ENCODE measurements at places on chromosomes 12 and 14.

- DNase-seq, result no peak
Observed at GRCh38 chr12:127074161-127074560, 1192.8 kb upstream of the TMEM132C start.

DNA sequence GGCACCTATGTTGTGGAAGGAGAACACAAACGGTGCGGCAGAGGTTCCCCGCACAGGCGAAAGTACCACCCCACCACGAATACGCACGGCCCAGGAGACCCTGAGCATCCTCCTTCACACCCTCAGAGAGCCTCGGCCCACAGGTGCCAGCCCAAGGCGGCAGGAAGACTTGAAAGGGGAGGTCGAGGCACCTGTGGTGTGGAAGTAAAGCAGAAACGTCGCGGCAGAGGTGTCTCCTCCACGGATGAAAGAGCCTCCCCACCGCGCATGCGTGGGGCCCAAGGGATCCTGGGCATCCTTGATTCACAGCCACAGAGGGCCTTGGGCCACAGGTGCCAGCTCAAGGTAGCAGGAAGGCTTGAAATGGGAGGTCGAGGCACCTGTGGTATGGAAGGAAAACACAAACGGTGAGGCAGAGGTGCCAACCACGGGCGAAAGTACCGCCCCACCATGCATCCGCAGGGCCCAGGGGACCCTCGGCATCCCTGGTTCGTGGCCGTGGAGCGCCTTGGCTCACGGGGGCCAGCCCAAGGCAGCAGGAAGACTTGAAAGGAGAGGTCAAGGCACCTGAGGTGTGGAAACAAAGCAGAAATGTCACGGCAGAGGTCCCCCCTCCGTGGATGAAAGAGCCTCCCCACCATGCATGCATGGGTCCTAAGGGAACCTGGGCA lies 380.1 kb downstream of the ALG10 start:
- DNase-seq, result no peak

GRCh38 chr12:94203796-94204195 lies 55.4 kb downstream of the PLXNC1 start:
- no peak for DNase-seq

- DNase-seq, result no peak
Observed at GRCh38 chr12:31118347-31119191, 44.9 kb downstream of the DDX11 start.

DNA sequence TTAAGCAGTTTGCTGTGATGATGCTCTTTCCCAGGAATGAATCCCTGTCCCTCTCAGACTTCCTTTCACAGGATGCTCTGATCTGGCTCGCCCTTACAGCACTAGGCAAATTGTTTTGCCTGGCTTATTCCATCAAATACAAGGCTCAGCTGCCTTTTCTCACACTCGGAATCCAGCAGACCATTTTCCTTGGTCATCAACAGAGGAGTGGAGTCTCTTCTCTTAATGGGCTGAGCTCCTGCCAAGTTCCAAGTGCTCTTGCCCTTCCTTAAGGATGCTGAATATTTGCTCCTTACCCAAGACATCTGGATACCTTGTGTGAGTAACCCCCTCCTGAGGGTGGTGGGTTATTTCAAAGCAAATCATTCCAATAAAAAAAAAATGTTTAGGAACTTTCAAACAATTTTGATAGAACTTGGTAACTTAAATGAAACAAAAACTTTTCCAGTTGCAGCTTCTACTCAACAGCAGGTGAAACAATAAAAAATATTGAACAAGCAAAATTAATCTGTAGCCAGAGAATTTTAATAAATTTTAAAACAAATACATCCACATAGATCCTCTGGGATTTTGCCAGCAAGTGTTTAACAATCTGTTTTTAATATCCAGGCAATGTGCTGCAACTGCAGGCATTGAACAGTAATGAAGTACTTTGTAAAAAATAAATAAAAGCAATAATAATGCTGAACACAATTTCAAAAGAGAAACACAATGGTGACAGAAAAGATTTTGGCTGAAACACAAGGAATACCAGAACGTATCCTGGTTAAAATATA lies 264.0 kb upstream of the FAR2 start:
- DNase-seq, result no peak

DNA sequence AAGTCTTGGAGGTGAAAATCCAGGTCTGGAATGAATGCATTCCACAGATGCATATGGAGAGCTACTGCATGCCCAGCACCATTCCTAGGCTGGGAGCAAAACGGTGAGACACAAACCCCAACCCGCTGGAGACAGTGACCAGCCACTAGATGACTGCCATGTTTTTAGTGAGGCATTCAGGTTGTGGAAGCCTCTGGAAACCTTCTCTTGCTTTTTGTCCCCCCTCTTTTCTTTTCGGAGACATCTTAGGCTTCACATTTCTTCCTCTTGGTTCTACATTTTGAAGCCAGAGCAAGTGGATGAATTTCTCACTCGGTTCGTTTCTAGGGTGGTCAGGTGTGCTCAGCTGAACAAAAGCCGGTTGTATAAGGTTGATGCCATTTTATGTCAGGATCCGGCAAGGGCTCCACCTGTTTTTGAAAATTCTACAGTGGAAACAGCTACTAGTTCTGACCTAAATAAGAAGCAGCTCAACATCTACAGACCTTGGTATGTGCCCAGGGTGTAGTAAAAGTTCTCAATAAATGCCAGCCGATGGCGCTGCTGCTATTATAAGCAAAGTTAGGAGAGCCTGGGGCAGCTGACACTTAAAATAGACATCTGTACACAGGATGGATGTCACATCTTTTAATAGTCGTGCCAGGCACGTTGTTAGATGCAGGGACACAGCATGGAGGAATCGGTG lies 1.8 kb upstream of the ZNF839 start:
- no peak for DNase-seq

DNA sequence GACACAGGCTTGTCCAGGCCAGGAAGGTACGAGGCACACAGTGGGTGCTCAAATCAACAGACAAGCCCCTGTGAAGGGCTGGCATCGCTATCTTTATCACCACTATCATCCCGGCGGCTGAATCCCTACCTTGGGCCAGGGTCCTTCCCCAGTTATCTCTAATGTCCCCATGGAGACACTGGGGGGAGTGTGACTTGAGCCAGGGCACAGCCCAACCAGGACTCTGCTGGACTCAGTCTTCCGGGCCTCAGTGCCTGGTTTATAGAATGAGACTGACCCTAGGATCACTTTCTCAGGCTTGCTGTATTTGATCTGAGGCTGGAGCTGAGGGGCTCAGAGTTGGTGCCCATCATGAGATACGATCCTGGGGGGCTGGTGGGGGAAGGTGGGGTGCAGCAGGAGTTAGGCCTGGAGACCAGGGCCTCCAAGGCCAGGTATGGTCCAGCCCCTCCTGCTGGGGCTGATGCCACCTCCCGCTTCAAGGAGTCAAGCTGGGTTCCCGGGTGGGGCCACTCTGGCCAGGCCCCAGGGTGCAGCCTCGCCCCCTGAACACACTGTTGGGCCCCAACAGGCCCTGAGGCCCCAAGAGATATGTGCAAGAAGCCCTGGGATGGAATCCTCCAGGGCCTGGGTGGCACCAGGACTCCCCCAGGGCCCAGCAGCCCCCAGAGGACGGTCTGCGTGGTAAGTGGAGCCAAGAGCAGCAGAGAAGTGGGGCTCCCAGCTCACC lies 11.8 kb downstream of the BEGAIN start:
- no peak for DNase-seq

GRCh38 chr12:82412246-82412645 lies 53.9 kb downstream of the METTL25 start:
- DNase-seq, result no peak

GRCh38 chr12:109430244-109430643 lies 46.9 kb downstream of the KCTD10 start:
- DNase-seq, result no peak

GRCh38 chr12:94676031-94676641 lies 25.8 kb upstream of the TMCC3 start:
- no peak for DNase-seq

DNA sequence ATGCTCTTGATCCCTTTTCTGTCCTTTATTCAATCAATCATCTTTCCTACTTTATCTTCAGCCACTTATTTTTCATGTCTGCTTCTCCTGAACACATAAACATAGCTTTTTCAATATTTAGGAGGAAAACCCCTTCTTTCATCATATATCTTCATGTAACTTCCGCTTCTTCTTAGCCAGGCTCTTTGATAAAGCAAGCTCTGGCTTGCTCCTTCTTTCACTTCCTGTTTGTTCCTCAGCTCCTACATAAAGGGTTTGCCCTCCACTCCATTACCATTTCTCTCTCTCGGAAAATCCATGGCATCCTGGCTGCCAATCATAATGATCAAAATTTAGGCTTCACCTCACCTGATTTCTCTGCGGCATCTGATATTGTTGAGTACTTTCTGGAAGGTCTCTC lies 33.7 kb upstream of the HELB start:
- no peak for DNase-seq

- DNase-seq, result no peak
Observed at GRCh38 chr12:38883629-38884134, 21.7 kb downstream of the CPNE8 start.

- no peak for DNase-seq
Observed at GRCh38 chr12:56521209-56521589, 421 bp upstream of the RBMS2 start.

DNA sequence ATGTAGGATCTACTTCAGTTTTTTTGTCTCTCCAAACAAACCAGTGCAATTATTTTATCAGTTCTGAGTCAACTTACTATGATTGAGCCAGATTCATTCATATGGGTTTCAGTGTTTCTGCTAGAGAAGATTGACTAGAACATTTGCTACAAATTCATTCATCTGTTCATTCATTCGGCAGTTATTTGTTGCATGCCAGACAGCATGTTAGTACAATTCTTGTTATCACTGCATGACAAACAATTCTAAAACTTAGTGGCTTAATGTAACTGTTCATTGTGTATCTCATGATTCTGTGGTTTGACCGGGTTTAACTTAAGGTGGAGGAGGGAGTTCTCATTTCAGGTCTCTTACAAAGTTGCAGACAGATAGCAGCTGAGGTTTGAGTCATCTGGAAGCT lies 52.3 kb downstream of the POLR3B start:
- DNase-seq, result no peak

GRCh38 chr14:55562135-55562534 lies 17.9 kb upstream of the KTN1 start:
- DNase-seq, result no peak

- DNase-seq, result no peak
Observed at GRCh38 chr12:26940516-26941214, 2.4 kb downstream of the FGFR1OP2 start.

- no peak for DNase-seq
Observed at GRCh38 chr12:105257321-105257728, 21.4 kb upstream of the APPL2 start.

- no peak for DNase-seq
Observed at GRCh38 chr14:72336311-72336980, 404.2 kb downstream of the RGS6 start.

- no peak for DNase-seq
Observed at GRCh38 chr12:11769723-11770514, 120.4 kb downstream of the ETV6 start.

DNA sequence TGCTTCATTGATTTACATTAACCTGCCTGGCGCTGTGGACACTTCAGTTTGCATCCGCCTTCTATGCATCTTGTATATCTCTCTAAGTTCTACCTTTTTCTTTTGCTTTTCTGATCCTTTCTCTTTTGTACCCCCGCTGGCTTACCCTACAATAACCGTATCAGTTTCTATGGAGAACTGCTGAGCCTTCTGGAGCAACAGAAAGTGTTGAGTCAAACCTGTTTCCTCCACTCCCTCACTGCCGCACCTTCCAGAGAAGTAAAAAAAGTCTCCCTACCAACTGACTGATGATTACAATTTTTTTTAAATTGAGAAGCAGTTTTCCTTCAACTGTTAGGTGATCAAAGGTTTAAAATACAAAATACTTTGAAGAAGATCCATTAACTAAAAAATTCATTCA lies 17.4 kb downstream of the EXD2 start:
- no peak for DNase-seq

- no peak for DNase-seq
Observed at GRCh38 chr12:79938843-79939242, 3.9 kb upstream of the PPP1R12A start.

- no peak for DNase-seq
Observed at GRCh38 chr12:47889040-47889439, 15.8 kb downstream of the VDR start.

DNA sequence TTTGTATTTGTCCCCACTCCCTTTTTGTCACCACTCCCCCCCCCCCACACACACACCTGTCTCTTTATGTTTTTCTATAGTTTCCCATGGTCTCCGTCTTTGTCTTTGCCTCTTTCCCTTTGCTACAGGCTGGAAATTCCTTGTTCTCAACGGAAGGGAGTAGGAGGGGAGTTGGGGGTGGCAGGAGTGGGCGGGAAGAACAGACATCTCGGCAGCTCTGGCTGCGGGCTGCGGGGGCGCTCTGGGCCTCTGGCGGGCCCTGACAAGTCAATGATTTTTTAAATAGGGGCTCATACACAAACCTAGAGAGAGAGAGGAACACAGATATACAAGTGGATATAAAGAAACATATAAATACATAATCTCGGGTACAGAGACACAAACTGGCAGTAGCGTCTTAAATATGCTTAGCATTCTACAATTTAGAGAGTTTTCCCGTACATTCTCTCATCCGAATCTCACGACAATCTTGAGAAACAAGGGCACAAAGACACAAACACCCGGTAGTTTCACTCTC lies 2.4 kb upstream of the NAB2 start:
- no peak for DNase-seq

DNA sequence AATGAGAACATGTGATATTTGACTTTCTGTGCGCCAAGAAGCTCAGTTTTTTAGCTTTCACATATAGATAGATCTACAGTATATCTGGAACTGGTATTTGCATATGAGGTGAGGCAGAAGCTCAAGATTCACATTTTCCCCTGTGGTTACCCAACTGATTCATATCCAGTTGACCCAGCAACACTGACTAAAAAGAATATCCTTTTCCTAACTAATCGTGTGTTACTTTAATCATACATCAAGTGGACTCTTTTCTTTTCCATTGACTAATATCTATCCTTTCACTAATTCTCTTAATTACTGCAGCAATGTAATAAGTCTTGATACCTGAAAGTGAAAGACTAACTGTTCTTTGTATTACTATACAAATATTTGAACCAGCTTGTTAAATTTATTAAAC lies 236.1 kb downstream of the AEBP2 start:
- no peak for DNase-seq

DNA sequence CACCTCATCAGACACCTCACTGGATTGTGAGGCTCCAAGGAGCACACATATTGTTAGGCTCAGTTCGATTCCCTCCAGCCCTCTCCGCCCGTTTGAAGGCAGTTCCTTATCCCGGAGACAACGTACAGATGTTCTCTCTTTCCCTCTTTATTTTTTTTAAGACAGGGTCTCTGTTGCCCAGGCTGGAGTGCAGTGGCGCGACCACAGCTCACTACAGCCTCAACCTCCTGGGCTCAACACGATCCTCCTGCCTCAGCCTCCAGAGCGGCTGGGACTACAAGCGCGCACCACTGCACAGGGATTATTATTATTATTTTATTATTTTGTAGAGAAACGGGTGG lies 718 bp upstream of the TROAP start:
- DNase-seq, result no peak

DNA sequence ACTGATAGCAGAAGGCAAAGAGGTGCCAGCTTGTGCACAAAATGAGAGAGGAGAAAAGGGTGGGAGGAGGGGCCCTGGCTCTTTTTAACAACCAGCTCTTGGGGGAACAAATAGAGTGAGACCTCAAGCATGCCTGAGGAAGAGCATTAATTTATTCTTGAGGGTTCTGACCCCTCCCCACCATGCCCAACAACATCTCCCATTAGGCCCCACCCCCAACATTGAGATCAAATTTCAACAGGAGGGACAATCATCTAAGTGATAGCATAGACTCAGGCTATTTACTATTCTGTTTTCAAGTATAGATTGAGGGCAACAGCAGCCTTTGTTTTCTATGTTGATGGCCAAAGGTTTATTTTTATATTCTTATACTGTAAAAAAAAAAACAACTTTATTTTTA lies 59.7 kb downstream of the FUT8 start:
- no peak for DNase-seq
